Activated T-cell treated with anti-CD3 and anti-CD28 coated beads, Interleukin-2, amount 50 U/mL, for 4 hours (primary cell): ENCODE measurements at places on chromosomes 13 and 19.

DNA sequence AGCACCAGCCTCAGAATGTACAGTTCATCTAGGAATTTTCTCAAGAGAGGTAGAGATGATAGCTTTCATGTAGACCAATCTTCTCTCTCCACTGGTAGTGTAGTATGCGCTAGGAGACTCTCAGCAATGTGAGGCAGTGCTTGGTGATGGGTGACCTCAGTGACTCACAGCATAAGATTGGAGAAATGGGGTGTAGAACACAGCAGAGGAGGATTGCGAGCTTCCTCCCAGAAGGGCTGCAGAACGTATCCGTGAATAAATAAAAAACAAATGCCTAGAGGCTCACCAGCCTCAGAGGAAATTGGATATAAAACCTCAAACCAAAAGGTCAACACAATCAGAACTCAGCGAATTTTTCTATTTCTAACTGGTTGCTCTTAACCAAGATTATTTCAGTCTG lies 182.9 kb upstream of the RXFP2 start:
- no peak for DNase-seq

- DNase-seq, result no peak
Measured at GRCh38 chr13:25743421-25743820, 308.4 kb downstream of the SHISA2 start.

GRCh38 chr13:31947506-31947905 lies 84.1 kb upstream of the FRY start:
- DNase-seq, result no peak

GRCh38 chr13:100508455-100508854 lies 80.1 kb downstream of the GGACT start:
- DNase-seq, result no peak

GRCh38 chr19:1288833-1289685 lies 3.4 kb downstream of the EFNA2 start:
- no peak for DNase-seq

GRCh38 chr13:59666504-59666903 lies 497.2 kb downstream of the DIAPH3 start:
- DNase-seq, result no peak
